ENCODE measurements at places on chromosomes 3 and 15.

DNA sequence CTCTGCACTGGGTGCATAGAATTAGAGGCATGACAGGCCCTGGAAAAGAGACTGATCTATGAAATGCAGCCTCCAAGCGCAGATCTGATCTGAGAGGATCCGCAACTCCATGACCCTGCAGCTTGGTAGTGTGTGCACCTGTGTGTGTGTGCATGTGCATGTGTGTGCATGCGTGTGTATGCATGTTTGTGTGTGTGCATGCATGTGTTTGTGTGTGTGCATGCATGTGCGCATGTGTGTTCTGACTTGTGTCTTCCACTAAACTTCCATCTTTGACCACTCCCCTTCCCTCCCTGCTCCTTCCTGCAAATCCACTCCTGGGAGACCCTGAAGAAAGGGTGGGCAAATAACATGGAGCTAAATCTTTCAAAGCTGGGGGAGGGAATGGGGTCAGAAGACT lies 256.9 kb downstream of the PLCL2 start:
- no peak for DNase-seq

GRCh38 chr3:182259579-182259978 lies 533.7 kb upstream of the ATP11B start:
- DNase-seq = no peak

GRCh38 chr3:119400466-119400865 lies 62.9 kb downstream of the TMEM39A start:
- DNase-seq = no peak

DNA sequence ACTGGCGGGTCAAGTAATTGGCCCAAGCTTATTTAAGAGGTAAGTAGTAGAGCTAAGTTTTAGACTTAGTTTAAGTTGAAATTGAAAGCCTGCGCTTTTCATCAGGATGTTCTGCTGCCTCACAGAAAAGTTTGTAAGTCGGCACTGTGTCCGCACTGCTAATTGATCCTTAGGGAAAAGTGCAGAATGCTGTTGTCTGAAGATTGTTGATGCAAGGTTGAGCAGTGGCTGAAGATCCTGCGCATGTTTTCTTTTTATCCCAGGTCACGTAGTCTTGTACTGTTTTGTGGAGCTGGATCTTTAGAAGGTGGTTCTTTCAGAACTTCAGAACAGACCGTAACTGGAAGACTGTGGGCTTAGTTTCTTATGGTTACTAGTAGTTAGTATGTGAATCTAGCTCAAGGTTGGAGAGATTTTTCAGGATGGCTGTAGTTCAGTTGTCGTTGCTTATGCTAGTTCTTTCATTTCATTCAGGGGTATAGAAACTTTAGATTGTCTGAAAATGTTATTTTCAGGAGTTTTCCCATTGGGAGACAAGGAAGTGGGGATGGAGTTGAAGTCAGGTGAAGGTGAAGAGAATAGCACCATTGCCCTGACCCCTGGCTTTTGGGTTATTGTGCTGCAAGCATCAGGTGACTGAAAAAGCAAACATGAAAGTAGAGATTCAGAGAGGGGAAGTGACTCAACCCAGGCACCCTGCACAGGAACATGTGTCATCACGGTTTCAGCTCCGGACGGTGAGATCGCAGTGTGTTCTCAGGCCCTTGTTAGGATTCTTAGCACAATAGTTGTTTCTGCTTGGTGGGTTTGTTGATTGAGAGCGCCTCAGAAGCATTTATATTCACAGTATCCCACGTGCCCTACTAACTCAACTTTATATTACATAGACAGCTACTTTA lies 32.8 kb downstream of the AKAP13 start:
- DNase-seq = peak; percentile 87

DNA sequence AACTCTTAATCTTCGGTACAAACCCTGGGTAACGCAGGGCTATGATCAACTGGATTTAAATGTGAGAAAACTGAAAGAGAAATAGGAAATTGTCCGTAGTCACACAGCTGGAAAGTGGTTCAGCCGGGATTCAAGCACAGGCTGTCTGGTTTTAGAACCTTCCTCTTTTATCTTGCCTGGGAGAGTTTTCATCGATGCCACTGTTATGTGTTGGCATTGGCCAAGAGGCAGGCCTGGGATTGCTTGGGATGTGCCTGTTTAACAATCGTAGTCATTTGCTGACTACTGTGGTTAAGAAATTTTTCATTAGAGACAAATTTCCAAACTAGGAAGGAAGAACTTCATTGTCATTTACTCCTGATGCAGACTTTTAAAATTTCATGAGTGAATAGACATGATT lies 4.3 kb downstream of the MCTP2 start:
- DNase-seq = peak; percentile 8

DNA sequence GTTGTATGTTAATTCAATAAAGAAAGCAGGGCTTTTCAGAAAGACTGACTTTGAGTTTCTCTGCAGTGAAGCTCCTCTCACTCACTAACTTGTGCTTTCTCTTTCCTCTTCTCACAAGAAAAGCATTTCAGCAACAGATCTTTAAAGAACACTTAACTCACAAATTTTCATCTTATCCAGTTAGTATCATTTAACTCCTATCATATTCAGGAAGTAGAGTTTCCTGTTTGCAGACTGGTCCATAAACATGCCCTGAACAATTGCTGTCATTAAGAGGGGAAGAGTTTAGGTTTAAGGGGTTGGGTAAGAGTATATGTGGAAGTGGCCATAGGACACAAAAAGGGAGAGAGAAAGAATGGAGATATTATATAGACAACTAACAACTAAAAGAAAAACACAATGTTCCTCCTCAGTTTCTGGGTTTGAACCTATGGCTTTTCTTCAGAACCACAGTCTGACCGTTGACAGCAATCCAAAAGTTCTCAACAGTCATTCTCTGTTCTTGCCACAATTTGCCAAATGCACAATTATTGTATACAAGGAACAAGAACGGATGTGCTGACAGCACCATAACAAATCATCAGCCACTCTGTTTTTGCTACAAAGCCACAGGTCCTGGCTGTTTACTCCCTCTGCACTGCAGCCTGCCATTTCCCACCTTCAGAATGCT lies 63.9 kb downstream of the CHAC1 start:
- DNase-seq = peak; percentile 8

- no peak for DNase-seq
These were observed 129.0 kb downstream of the LRRK1 start for GRCh38 chr15:101048176-101048575.

DNA sequence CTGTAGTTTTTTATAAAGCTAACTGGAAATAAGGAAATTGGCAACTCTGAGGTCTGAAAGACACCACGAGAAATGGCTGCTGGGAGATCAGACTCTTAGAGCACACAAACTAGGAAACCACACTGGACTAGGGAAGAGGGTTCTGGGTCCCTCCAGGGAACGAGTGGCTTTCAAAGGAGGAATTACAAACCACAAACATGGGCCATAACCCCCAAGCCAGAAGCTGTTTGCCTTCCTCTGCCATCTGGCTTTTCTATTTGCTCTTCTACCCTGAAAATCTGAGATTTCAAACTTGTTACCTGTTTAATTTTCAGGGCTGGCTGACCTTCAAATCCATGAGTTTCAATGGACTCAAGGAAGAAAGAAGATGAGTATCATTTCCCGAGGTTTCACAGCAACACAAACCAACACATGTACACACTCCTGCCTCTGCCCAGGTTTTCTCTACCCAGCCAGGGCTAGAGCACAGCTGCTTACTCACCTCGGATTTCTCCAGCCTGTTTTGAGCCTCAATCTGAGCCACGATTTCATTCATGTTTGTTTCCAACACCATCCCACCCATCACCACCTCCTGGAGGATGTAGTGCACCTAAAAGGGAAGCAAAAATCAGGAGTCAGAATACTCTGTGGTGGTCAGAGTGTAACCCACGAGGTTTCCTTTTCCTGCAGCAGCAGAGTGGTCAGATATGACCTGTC lies 22.6 kb upstream of the ANPEP start:
- DNase-seq = no peak

GRCh38 chr15:101535170-101535902 lies 45.8 kb upstream of the PCSK6 start:
- no peak for DNase-seq

DNA sequence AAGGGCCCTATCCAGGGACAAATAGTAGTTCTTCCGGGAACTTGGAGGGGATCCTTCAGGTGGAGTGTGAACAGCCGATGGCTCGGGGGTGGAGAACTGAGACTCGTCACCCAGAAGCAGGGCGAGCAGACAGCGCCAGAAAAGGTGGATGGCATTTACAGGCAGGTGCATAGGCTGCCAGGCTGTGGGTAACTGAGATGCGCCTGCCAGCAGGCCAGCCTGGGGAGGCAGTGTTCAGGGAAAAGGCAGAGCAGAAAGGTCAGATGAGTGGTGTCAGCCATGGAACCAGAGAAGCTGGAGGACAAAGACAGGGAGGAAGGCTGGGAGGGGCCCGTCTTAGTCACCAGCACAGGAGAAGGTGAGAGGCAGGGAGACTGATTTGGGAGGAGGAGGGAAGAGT lies 53.0 kb upstream of the SEC22A start:
- DNase-seq = no peak

DNA sequence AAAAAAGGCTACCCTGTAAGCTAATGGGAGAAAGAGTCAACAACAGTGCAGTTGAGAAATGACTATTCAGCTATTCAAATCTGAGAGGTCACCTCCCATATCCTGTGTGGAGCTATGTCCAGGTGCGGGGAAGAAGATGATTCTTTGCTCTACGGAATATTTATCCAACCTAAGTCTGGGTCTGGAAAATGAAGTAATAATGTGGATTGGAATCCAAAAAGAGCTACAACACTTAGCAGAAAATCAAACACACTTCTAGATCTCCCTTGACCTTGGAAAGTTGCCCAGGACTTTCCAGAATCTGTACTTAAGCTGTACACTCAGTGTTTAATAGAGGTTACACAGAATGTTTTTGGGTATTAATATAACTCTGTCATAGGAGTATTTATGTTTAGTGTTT lies 251.9 kb downstream of the NAALADL2 start:
- no peak for DNase-seq

GRCh38 chr3:36416599-36416998 lies 36.3 kb downstream of the STAC start:
- no peak for DNase-seq

GRCh38 chr3:46090161-46090591 lies 62.9 kb upstream of the XCR1 start:
- no peak for DNase-seq

GRCh38 chr3:145272684-145273083 lies 888.3 kb downstream of the PLOD2 start:
- no peak for DNase-seq

DNA sequence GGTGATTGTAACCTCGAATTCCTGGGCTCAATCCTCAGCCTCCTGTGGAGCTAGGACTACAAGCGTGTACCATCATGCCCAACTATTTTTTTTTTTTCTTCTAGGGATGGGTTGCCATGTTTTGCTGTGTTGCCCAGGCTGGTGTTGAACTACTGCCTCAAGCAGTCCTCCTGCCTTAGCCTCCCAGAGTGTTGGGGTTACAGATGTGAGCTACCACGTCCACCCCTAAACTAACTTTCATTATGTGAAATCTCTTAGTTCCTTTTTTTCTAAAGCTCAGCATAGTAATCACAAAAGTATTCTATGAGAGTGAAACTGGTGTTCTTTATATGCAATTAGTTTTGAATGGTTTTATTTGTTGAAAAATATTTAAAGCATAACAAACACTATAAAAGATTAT lies 92.1 kb downstream of the XRN1 start:
- no peak for DNase-seq

GRCh38 chr3:78858910-78859309 lies 908.9 kb downstream of the ROBO1 start:
- no peak for DNase-seq

DNA sequence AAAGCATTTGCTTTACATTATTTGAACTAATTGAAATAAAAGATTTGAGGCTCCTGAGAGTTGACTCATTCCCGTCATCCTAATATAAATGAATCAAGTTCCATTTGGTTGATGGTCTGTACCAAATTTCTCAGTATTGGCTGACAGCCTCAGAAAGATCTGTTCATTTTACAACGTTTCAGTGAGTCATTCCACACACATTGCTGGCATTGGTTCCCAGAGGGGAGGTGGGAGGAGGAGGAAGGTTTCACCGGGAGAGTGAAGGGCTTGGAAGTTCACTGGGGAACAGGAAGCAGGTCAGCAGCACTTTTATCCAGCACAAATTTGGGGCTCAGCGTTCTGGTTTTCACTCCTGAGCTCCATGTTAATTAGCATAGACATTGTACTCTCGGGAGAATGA lies 176.7 kb upstream of the CADPS start:
- no peak for DNase-seq

DNA sequence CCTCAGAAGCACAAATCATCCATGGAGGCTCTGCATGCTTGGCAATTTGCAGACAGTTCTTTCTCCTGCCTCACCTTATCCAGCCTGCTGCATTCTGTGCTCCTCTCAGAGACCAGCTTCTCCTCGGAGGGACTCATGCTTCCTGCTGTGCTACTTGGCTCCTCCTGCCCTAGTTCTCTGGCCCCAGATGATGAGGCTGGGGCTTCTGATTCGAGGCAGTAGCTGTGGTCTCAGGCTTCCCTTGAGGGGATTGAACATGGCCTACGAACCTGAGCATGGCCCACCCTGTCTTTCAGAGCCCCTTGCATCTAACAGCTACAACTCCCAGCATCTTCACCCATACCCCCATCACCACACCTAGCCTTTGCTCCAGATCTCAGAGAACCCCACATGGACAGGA lies 6.7 kb downstream of the VIPR1 start:
- no peak for DNase-seq

- DNase-seq = no peak
These were observed 81.8 kb upstream of the COL6A5 start for GRCh38 chr3:130263708-130264107.

DNA sequence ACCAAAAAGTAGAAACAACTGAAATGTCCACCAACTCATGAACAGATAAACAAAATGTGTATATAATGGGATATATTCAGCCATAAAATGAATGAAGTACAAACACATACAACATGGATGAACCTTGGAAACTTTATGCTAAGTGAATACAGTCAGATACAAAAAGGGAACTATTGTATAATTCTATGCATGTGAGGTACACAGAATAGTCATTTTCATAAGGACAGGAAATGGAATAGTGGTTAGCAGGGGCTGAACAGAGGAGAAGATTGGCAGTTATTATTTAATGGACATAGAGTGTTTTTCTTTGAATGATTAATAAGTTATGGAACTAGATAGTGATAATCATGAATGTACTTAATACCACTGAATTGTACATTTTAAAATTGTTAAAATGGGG lies 20.0 kb upstream of the TRANK1 start:
- peak; percentile 66 for DNase-seq

- DNase-seq = peak; percentile 34
These were observed 2.3 kb upstream of the HAPLN3 start for GRCh38 chr15:88897456-88898194.

- DNase-seq = no peak
These were observed 191.9 kb upstream of the LRIG1 start for GRCh38 chr3:66692766-66693150.

- no peak for DNase-seq
These were observed 259.9 kb upstream of the RGMA start for GRCh38 chr15:93348711-93349545.

DNA sequence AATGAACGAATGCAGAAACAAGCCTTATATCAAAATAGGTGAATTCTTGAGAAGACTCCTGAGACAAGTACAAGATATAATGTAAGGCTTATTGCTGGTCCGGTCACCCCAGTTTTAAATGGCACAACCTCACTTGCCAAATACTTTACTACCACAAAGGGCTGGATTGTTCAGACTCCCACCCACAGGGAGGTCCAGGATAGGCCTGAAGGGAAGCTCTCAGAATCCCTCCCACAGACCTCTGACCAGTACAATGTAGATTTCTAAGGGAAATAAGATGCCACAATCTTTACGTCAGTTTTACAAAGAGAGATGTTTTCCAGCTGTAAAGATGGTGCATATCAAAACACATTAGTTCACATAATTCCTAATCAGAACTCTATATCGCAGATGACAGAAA lies 577.7 kb upstream of the ADAMTS9 start:
- no peak for DNase-seq

GRCh38 chr3:28348265-28348628 lies 274 bp upstream of the ZCWPW2 start:
- DNase-seq = no peak
